ENCODE measurements at places on chromosomes 7 and 10.
A peak's percentile ranks its signal among the peaks of the same experiment; 100 is the strongest.

GRCh38 chr10:97291357-97292096, 910 bp downstream of the ARHGAP19 start:
- peak; percentile 16 for DNase-seq

GRCh38 chr7:42065942-42066341, 171.1 kb downstream of the GLI3 start:
- DNase-seq: no peak

DNA sequence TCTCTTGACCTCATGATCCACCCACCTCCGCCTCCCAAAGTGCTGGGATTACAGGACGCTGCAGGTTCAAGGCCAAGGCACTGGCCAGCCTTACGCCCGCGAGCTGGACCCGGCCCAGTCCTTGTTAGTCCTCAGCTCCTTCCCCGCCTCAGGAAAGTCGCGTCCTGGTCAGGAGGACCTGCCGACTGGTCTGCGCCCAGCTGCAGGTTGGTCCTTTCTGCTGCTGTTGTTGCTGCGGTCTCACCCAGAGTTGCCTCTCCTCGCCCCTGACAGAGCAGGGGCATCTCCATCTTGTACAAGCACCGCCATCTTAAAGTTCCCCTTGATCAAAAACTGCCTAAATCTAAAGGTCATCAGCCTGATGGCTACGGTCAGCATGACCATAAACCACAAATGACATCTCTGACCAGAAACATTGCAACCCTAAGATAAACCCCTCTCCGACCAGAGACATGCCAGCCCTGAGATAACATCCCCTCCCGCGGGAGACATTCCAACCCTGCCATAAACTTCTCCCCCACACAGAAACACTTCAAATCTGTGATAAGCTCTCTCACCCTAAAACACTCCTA, 13.9 kb upstream of the BMS1 start:
- no peak for DNase-seq

GRCh38 chr10:110494532-110494931, 3.2 kb upstream of the DUSP5 start:
- DNase-seq: no peak

DNA sequence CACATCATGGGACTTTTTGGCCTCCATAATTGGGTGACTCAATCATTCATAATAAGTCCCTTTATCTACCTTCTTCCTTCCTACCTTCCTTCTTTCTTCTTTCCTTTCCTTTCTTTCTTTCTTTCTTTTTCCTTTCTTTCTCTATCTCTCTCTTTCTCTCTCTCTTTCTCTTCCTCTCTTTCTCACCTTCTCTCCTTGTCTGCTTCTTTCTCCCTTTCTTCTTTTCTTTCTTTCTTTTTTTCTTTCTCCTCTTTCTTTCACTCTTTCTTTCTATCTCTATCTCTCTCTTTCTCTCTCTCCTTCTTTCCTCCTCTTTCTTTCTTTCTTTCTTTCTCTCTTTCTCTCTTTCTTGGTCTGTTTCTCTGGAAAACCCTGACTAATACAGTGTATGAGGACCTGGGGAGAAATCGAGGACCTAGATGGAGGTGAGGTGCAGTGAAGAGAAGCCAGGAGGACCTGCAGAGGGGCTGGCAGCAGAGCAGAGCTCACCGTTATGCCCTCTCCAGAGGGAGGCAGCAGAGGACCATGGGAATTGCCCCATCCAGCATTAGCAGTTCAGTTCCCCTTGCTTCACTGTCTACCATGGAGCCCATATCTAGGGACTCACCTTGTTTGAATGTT, 52.7 kb upstream of the BTRC start:
- DNase-seq: peak; percentile 35

DNA sequence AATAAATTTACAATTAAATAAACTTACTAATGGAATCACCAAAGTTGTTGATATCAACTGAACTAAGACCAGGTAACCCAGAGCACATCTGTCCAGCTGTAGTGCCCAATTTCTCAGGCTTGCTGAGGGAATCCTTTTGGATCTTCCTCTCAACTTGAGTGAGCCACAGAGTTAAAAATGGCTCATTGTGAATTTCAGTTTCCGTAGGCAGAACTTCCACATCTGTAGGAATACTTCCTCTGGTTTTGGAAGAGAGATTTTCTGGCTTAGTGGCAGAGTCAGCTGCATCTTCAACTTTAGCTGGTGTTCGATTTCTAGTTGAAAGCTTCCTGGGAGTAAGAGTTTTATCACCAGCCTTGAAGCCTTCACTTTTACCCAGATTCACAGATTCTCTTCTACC, 11.3 kb downstream of the MKI67 start:
- no peak for DNase-seq

GRCh38 chr10:79385392-79385795, 38.1 kb downstream of the PPIF start:
- no peak for DNase-seq

DNA sequence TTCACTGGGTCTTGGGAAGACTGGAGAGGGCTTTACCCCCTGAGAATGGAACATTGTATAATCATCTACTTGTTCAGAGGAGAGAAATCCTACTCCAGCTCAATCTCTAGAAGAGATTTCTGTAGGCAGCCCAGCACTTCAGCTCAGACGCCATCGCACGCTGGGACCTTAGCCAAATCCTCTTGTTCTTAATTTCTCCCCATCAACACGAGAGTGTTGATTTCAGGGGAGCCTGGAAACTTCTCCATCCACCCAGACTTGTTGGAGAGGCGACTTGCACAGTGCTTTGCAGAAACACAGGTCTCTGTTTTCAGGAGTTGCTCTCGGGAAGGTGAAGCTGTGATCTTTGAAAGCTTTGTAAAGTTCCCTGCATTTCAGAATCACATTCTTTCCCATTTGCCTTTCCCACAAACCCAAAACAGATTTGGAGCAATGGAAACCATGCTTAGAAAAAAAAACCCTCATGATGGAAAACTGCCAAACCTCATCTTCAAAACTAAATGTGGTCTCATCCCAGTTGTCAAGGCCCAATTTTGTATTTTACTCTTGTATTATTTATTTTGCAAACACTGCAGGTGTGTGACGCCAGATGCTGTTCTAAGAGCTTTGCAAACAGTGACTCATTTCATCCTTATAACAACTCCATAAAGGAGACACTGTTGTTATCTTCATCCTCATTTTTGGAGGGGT, 60.9 kb downstream of the CALML3 start:
- DNase-seq: no peak

- no peak for DNase-seq
Observed at GRCh38 chr10:71816936-71817618, 34.0 kb downstream of the PSAP start.

DNA sequence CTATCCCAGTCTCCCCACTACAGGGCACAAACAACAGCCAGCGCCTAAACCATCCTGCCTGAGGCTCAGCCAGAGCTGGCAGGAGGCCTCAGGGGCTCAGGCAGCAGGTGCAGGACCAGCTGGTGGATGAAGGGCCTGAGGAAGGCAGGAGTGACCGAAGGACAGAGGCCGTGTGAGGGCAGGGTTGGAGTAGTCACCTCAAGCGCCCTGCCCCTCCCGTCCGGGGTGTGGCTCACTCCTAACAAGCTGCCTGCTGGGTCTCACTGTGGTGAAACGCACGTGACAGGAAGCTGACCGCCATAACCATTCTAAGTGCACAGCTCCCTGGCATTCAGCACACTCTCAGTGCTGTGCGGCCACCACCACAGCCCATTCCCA, 281.1 kb downstream of the ELFN1 start:
- peak; percentile 75 for DNase-seq

GRCh38 chr10:112379635-112380296, 5.8 kb downstream of the ACSL5 start:
- DNase-seq: no peak

GRCh38 chr7:84624927-84625326, 430.3 kb upstream of the SEMA3A start:
- no peak for DNase-seq

DNA sequence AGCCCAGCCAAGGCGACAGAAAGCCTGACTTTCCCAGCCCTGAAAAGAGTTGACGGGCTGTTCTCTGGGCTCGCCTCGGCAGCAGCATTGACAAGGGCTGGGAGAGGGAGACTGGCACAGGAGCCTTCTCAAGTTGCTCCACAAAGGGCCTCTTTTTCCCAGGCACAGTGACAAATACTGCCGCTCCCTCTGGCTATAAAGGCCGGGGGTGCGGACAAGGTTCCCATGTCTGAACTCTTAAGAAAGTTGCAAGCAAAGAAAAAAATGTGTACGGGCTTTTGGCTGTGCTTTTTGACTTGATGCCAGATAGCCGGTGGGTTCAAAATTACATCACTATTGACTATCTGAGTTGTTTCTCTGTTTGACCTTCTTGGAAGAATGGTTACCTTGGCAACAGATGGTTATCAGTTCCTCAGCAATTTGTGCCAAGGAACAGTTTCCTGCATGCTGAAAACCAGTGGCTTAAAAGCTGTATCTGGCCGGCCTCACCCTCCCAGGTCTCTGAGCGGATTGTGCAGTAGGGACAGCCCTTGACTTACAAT, 115.9 kb upstream of the EEPD1 start:
- no peak for DNase-seq

- no peak for DNase-seq
Observed at GRCh38 chr10:68330852-68331454, 911 bp upstream of the HNRNPH3 start.

GRCh38 chr7:38451840-38452239, 178.4 kb upstream of the TARP start:
- DNase-seq: no peak
